ENCODE measurements at places on chromosomes 3 and 15. TPM values are rescaled to one million over a fixed set of nuclear protein-coding genes. Genes with fewer than 3 reads are reported as not detected.

DNA sequence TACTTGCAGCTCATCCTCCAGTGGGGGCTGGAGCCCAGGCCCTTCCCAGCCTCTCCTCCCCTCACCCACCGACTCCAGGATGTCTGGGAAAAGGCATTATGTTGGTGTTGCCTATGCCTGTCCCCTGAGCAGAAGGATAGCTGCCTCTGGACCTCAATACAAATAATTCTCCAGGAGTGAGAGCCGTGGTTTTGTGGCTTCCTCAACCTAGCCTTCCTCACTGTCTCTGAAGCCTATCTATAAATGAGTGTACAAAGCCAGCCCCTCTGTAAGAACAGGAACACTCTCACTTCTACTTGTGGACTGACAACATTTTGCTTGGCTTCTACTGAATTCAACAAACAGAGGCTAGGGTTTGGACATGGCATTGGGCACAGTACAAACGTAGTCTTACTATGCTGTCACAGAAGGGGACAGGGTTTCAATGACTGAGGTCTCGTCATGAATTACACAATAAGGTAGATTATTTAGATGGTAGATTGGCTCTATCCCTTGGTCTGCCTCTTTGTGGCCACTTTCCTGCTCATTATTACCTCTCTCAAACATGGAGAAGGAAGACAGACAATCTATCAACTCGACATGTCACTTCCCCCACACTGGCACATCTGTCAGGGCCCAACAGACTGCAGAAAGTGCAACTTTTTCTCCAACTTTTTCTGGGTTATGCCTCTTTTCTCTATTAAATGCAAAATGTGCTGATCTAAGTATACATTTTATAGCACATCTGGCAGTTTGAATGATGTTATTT is 82.8 kb upstream of the MEX3B start:
- no peak overlapping the region for H3K4me3 ChIP-seq
- H3K27me3 ChIP-seq = no peaks in the 10 kb centered on the region
- no peak overlapping the region for H3K27ac ChIP-seq
- no peaks in the 10 kb centered on the region for H3K4me1 ChIP-seq
- peaks cover 24% of the 10 kb centered on the region for H3K36me3 ChIP-seq
- DNase-seq = no peak

DNA sequence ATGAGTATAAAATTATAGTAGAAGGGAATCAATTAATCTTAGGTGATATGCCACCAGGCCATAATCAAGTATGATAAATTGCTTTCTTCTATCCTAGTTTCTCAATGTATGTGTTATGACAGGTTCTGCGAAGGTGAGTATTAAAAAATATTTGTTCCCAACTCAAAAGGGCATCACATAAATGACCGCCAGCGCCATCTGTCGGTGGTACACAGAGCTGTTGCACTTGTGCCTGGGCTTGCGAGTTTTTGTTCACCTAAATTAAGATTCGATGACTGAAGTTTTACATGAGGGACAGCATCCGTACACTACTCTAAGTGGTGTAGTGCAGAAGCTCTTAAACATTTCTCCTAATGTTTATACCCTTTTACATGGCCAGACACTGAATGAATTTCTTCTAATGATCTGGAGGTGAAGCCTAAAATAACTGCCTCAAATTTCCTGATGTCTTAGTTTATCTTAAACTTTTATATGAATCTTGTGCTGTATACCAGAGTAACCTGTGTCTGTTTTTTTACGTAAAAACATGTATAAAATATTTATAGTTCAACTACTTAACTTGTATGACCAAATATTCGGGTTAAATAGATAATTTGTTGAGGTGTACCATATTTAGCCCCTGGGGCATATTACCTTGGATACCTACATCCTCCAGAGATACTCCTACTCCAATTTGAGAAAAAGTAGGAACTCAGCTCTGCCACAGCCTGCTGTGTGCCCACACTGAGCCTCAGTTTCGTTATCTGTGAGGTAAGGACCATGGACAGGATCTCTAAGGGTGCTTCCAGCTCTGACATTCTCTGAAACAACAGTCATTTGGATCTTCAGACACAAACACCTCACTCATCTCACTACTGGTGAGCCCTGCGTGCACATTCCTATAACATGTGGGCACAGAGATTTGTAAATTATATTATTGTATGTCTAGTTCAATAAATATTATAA is 365.6 kb downstream of the MAGI1 start:
- H3K4me1 ChIP-seq = no peaks in the 10 kb centered on the region
- DNase-seq = peak; percentile 79
- H3K4me3 ChIP-seq = no peak overlapping the region
- H3K27me3 ChIP-seq = no peaks in the 10 kb centered on the region
- no peak overlapping the region for H3K27ac ChIP-seq

HHATL gene
- 276 TPM for total RNA-seq

DNA sequence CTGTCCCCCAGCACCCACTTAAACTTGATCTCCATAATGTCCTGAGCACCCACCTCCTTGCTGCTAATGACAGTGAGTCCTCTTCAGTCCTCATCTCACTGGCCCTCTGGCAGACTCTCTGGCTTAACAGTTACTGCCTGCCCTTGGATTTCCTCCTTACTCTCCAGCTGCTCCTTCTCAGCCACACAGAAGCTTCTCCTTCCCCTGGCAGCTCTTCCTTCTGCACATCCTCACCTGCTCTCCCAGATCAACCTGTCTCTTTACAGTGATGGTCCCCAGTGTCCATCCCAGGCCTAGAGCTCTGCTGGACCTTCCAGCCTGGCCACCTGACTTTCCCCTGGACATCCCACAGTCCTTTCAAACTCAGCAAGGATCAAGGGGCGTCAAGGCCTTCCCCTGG is 47.4 kb upstream of the SMAD3 start:
- no peaks in the 10 kb centered on the region for H3K36me3 ChIP-seq
- no peak overlapping the region for H3K4me3 ChIP-seq
- no peaks in the 10 kb centered on the region for H3K4me1 ChIP-seq
- no peak for DNase-seq
- H3K27ac ChIP-seq = no peak overlapping the region

DNA sequence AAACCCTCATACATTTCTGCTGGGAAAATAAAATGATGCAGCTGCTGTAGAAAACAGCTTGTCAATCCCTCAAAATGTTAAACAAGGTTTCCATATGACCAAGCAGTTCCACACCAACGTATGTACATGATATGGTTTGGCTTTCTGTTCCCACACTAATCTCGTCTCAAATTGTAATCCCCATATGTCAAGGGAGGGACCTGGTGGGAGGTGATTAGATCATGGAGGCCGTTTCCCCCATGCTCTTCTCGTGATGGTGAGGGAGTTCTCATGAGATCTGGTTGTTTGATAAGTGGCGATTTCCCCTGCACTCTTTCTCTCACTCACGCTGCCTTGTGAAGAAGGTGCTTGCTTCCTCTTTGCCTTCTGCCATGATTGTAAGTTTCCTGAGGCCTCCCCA is 100.6 kb upstream of the SLC24A5 start:
- H3K4me1 ChIP-seq = no peaks in the 10 kb centered on the region
- H3K4me3 ChIP-seq = no peak overlapping the region
- no peak for DNase-seq

- H3K4me1 ChIP-seq = no peaks in the 10 kb centered on the region
- no peak overlapping the region for H3K27ac ChIP-seq
- H3K36me3 ChIP-seq = no peaks in the 10 kb centered on the region
These were observed 30.0 kb downstream of the SLC6A11 start for GRCh38 chr3:10845839-10846656.

DNA sequence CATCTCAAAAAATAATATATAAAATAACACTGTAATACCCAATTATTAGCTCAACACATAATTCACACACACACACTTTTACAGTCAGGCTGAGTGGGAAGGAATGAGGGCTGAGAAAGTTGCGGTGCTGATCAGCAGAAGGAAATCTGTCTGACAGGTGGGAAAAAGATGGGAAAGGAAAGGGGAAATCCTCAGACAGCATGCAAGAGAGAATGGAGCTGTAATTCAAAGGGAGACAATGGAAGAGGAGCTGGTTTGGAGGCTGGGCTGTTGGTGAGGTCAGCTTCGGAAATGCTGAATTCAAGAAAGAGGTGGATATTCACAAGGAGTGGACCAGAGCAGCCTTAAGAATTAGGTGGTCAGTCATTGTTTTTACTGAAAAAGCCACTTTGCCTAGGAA is 121.6 kb upstream of the LMOD3 start:
- DNase-seq = no peak
- H3K4me1 ChIP-seq = no peaks in the 10 kb centered on the region
- no peaks in the 10 kb centered on the region for H3K27me3 ChIP-seq

DNA sequence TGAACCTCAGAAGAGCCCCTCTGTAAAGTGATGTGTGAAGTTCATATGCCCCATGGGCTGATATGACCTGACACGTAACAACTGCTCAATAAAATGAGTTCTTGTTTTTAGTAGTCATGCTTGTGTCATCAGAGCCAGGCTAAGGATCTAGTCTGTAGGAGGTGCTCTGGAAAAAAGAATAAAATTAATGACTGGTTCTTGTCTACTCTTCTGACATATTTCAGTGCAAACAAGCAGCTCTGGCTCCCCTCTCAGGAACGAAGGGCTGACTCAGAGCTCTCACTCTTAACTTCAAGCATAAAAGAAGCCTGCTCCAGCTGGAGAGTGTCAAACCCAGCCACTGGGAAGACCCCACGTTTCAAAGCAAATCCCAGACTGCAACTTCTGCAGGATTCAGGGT is 77.0 kb downstream of the LRIG1 start:
- H3K4me3 ChIP-seq = no peak overlapping the region
- peaks cover 63% of the 10 kb centered on the region for H3K4me1 ChIP-seq
- peak overlapping the region; percentile 89 for H3K27ac ChIP-seq
- no peaks in the 10 kb centered on the region for H3K27me3 ChIP-seq
- H3K36me3 ChIP-seq = no peaks in the 10 kb centered on the region

NUP210 gene
- total RNA-seq = 5.2 TPM

DNA sequence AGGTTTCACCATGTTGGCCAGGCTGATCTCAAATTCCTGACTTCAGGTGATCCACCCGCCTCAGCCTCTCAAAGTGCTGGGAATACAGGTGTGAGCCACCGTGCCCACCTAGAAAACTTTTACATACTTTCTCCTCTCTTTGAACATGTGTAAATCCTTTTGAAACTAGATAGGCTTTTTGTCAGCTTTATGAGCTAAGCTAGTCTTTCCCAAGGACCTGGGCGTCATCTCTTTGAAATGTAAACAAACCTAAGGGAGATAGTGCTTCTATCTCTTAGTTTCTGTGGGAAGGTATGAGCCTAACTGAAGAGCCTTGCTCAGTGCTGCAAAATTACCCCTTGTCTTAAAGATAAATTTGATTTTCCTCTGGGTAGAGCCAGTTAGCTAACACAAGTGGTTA is 4.8 kb downstream of the CX3CR1 start:
- peaks cover 7% of the 10 kb centered on the region for H3K4me1 ChIP-seq
- H3K27ac ChIP-seq = no peak overlapping the region
- no peaks in the 10 kb centered on the region for H3K27me3 ChIP-seq
- DNase-seq = no peak

- H3K4me1 ChIP-seq = no peaks in the 10 kb centered on the region
- no peak overlapping the region for H3K27ac ChIP-seq
- H3K27me3 ChIP-seq = no peaks in the 10 kb centered on the region
- DNase-seq = no peak
- no peaks in the 10 kb centered on the region for H3K36me3 ChIP-seq
These were observed 65.3 kb downstream of the EOMES start for GRCh38 chr3:27656790-27657189.

DNA sequence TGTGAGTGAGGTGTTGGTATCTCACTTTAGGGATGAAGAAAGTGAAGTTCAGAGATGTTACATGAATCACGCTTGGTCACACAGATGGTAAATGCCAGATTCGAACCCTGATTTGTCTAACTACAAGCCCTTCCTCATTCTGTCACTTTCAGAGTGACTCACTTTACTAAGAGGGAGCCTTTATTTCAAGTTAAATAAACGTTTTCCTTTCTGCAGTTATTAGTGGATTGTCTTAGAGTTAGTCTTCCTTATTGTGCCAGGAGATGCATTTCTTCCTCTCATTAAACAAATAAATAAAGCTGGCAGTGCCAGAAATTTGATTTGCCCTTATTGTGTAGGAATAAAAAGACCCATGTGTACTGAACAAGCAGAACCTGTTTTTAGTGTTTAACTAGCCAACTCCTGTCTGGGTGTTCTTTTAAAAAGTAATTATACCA is 162.5 kb downstream of the AKAP13 start:
- no peak overlapping the region for H3K4me3 ChIP-seq
- no peaks in the 10 kb centered on the region for H3K27me3 ChIP-seq
- H3K27ac ChIP-seq = no peak overlapping the region
- no peak for DNase-seq
- no peaks in the 10 kb centered on the region for H3K4me1 ChIP-seq

DNA sequence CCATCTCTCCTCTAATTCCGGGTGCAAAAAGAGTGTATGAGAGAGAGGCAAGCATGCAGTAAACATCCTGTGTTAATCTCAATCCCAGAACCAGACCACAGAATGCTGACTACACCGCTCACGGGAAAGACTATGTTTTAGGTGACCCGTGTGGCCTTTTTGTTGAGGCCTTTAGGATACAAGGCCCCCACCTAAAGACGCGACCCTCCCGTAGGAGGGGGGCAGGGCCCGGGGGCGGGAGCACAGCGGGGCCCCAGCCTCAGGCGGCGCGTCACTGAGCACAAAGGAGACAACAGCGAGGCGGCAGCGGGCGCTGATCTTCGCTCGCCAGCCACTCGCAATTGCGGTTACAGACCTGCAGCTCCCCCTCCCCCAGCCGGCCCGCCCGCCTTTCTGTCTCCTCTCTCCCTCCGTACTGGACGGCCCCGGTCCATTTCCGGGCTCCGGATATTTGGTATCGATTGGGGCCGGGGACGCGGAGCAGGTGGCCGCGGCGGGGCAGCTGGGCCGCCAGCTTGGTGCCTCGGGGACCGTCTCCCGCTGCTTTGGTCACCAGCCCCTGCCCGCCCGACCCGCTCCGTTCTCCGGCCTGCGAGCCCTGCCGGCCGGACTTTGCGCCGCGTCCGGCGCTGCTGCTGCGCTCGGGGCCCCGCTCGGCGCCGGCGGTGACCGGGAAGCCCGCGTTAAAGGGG is at the start of gene CCDC50:
CCDC50 (plus strand) TSS at position 433 of the 692 bp plus-strand sequence. CDS start 281 bp downstream, outside the sequence.
- H3K4me1 ChIP-seq = peaks cover 30% of the 10 kb centered on the region
- peak; percentile 88 for DNase-seq
- no peaks in the 10 kb centered on the region for H3K36me3 ChIP-seq
- peak within 1 kb of the TSS; percentile 94 for H3K27ac ChIP-seq
- peak within 1 kb of the TSS; percentile 94 for H3K4me3 ChIP-seq
